HT-29 (cell line): ENCODE measurements at places on chromosomes 6 and 20.

DNA sequence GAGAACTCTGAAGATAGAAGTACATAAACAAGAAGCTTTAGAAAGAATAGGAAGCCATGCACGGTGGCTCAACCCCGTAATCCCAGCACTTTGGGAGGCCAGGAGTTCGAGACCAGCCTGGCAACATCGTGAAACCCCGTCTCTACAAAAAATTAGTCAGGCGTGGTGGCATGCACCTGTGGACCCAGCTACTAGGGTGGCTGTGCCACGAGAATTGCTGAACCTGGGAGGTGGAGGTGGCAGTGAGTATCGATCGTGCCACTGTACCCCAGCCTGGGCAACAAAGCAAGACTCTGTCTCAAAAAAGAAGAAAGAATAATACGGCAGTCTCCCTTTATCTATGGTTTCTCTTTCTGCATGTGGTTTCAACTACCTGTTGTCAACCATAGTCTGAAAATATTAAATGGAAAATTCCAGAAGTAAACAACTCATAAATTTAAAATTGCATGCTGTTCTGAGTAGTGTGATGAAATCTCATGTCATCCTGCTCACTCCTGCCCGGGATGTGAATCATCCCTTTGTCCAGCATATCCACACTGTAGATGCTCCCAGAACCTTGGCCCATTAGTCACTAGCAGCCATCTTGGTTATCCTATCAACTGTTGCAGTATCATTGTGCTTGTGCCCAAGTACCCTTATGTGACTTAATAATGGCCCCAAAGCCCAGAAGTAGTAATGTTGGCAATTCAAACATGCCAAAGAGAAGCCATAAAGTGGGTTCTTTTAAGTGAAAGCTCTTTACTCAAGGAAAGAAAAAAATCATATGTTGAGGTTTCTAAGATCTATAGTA, 22.1 kb downstream of the DEK start:
- DNase-seq, result no peak

- no peak for DNase-seq
These were observed 42.7 kb downstream of the ANKRD6 start for GRCh38 chr6:89475634-89476033.

DNA sequence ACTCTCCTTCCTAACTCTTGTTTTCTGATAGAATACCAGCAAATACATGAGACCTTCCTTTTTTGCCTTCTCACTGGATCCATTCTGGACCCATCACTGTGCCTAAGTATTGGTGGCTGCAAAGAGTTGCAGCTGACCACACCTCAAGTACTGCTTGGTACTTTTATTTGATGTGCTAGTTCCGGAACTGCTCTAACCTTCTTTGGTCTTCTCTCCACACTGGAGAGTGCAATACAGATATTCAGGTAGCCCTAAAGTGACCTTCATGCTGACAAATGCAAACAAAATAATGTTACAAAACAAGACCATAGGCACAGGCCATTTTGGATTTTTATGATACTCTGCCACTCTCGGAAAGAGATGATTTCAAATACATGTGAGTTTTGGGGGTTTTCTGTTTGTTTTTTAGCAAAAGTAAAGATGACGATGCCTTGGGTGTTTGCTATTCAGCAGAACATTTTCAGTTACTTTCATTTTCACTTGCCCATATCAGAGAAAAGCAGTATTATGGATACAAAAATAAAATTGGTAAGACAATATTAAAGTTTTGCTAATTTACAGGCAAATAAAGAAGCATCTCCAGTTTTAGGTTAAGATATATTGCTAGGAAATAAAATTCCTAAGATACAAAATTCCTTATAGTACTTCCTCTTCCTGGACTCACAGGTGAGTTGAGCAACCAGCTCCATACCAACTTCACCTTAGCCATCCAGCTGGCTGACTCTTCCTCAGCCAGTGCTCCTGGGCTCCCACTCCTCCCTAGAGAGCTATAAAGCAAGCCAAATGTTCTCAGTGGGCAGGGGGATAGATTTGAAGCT, 42.0 kb downstream of the PTPRK start:
- no peak for DNase-seq

DNA sequence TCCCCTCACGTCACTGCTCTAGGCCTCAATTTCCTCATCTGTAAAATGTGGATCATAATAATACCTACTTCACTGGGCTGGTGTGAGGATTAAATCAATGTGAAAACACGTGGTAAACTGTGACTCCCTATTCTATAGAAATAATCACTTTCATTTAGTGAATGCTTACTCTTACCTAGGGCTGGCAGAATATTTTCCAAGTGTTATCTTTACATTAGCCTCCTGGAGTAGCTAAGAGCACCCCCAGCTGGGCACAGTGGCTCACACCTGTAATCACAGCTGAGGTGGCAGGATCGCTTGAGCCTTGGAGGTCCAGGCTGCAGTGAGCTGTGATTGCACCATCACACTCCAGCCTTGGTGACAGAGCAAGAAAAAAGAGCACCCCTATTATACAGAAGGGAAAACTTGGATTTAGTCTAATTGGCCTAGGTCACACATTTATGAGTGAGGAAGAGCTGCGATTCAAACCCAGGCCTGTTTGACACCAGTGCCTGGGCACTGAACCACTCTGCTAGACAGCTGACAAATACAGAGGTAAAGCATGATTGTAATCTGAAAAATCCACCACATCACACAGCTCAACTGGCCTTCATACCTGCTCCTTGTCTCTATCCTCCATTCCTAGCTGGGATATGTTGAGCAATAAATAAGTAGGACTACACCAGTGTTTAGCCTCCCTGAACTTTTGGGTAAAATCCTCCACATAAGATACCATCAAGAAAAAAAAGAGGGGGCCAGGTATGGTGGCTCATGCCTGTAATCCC, 1.4 kb upstream of the SNTA1 start:
- DNase-seq, result peak; percentile 56

DNA sequence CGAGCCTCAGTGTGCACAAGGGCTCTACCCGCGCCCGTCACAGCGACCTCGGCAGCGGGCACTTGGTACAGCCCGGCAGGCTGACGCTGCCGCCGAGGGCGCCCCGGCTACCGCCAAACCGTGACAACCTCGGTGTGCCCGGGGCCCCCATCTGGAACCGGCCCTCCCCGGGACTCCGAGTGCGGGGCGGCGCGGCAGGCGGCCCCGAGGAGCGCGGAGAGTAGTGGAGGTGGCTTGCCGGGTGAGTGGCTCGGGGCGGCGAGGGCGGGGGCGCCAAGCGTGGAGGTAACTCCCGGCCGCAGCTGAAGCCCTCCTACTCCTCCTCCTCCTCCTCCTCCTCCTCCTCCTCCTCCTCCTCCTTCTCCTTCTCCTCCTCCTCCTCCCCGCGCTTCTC, at the start of gene ISM1:
Gene ISM1 (plus strand): TSS at position 371 of the 394 bp plus-strand sequence. CDS start 503 bp downstream, outside the sequence.
- DNase-seq, result no peak

DNA sequence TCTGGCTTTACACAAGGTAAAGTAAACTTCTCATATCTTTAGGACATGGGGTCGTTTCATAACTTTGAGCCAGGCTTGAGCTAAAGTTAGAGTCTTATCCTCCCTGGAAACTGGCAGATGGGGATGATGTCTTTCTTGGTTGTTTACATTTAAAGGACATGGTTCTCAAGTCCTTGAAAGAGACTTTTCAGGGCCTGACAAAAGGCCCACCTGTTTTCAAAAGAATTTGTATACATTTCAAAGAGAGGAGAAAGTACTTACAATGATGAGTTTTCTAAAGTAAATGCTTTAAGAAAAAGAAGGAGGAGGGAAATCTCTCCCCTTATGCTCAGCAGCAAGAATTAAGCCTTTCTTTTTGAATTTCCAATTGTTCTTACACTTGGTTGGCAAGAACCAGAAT, 45.7 kb upstream of the TINAG start:
- DNase-seq, result no peak

GRCh38 chr20:62064770-62065673, 659 bp downstream of the TAF4 start:
- DNase-seq, result peak; percentile 33

- DNase-seq, result no peak
These were observed 164.3 kb upstream of the PMEPA1 start for GRCh38 chr20:57874141-57874540.

GRCh38 chr20:62921119-62921687, 5.1 kb downstream of the DIDO1 start:
- peak; percentile 86 for DNase-seq

- no peak for DNase-seq
These were observed 6.1 kb upstream of the LAMP5 start for GRCh38 chr20:9508240-9508661.
